ENCODE measurements at places on chromosomes 7 and 10.

DNA sequence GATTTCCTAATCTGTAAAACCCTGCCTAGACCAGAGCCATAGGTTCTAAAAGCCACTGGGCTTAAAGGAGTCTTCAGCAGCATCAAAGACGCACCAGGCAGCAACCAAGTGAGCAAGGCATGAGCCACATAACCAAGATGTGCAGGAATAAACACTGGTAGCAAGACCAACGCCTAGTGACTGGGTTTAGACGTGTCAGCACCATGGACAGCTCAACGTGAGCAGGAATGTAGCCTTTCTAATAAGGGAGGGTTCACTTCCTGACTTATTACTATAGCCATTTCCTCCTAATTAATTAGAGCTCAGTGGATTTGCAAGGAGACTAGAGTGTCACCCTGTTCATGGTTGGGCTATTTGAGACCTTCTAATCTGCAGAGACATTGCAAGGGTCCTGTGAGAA, 223.7 kb downstream of the LHFPL3 start:
- no peak for DNase-seq

- no peak for DNase-seq
These were observed 113.4 kb upstream of the GPR141 start for GRCh38 chr7:37570145-37570544.

DNA sequence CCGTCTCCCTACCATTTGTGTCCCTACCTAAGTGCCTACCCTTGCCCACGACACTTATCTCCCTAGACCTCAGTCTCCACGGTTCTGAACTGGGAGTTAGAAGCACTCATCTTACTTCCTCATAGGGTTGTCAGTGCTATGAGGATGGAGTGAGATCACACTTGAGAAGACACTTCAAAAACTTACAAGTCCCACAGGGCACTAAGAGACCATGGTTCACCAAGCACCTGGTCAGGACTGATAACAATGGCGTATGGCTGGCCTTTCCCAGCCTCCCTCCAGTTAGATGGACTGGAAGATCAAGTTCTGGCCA, 43.2 kb downstream of the KCNMA1 start:
- DNase-seq: no peak

GRCh38 chr10:116183733-116184511, 89.1 kb downstream of the GFRA1 start:
- DNase-seq: no peak

- no peak for DNase-seq
These were observed 224.0 kb upstream of the GRB10 start for GRCh38 chr7:51006483-51007235.

GRCh38 chr10:92575961-92576360, 2.1 kb upstream of the IDE start:
- no peak for DNase-seq

DNA sequence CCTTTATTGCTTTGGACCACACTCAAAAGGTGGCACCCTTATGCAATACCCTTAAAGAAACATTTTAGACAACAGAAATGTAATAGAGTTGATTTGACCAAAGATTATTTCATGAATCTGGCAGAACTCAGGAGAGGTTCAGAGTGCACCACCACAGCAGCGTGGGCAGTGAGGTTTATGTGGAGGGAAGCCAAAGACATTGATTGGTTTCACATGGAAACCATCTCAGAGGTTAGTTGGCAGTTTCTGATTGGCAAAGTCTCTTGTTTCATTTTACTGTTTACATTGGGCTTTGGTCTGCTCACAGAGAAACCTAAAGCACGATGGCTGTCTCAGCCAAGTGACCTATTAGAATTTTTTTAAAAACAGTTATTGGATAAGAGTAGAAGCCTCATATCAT, 101.3 kb downstream of the SDHAF3 start:
- no peak for DNase-seq

GRCh38 chr10:45420453-45421192, 46.6 kb downstream of the ALOX5 start:
- DNase-seq: no peak

GRCh38 chr7:75866489-75867389, 12.1 kb upstream of the RHBDD2 start:
- DNase-seq: peak; percentile 17

- DNase-seq: no peak
These were observed 6.2 kb upstream of the CREB3L2 start for GRCh38 chr7:138008019-138008587.

GRCh38 chr10:26445411-26446031, 7.4 kb downstream of the APBB1IP start:
- no peak for DNase-seq

DNA sequence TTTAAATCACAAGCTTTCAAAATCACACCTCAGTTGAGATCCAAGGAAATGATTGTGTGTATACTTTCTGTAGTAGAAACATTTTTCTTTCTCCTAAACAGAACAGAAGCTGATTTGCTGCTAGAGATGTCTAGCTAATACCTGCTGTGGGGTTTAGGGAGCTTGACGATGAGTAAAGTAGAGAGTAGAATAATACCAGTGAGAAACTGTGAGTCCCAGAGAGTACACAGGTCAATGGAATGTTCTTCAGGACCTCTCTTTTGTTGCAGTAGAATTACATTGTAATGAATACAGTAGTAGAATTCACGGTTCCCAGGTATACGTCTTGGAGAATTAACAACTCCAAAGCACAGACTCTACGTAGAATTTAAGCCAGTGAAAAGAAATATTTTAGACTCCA, 18.0 kb downstream of the TRUB1 start:
- no peak for DNase-seq

DNA sequence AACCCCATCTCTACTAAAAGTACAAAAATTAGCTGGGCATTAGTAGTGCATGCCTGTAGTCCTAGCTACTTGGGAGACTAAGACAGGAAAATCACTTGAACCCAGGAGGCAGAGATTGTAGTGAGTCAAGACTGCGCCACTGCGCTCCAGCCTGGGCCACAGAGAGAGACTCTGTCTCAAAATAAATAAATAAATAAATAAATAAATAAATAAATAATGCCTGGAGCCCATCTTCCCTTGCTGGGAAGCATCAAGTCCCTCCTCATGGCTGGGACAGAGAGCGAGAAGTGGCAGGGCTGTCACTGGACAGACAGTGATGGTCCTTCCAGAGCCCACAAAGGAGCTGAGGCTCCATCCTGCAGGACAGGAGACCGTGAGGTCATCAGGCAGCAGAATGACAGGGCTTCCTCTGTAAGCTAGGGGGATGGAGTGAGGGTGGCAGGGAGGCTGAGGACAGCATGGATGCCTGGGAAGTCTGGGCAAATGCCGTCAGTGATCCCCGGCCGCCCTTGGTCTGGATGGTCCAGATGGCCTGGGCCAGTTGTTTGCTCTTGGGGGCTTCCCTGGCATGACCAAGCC, 36.4 kb upstream of the ELN start:
- no peak for DNase-seq

GRCh38 chr7:155766386-155766785, 45.9 kb downstream of the SHH start:
- no peak for DNase-seq

All from stimulated activated CD4-positive, alpha-beta T cell treated with anti-CD3 and anti-CD28 coated beads, Interleukin-12 subunit alpha, Interleukin-12 subunit beta, amount 100 ng/mL, for 4 hours (primary cell).